ENCODE measurements at places on chromosomes 13 and 19. TPM values are rescaled to one million over a fixed set of nuclear protein-coding genes. Genes with fewer than 3 reads are reported as not detected.

The MPND gene
- total RNA-seq, result 30.6 TPM

GRCh38 chr19:16536130-16536529 is 6.1 kb downstream of the CHERP start:
- no peak for DNase-seq

DNA sequence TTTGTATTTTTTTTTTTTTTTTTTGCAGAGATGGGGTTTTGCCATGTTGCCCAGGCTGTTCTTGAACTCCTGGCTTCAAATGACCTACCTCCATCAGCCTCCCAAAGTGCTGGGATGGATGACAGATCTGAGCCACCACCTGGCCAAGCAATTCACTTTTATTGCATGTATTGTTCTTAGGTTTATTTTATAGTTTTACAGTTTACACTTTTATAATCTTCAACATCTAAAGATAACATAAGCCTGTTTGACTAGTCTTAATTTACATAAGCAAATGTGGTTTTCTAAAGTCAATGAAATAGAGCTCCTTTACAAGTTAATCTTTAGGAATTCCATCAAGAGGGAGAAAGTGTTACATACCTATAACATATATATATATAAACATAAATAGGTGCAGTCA is 9.5 kb upstream of the MPV17L2 start:
- no peak for DNase-seq

The RNF17 gene
- not detected for total RNA-seq

- peak; percentile 71 for DNase-seq
Observed at GRCh38 chr19:45615795-45616703, 14.0 kb upstream of the GPR4 start.

The OVOL3 gene
- not detected for total RNA-seq
